ENCODE measurements at places on chromosomes 12 and 14.

- no peak for DNase-seq
Measured at GRCh38 chr12:105476616-105477015, 146.1 kb downstream of the C12orf75 start.

- DNase-seq, result no peak
Measured at GRCh38 chr12:110010853-110011723, 11.9 kb downstream of the ANKRD13A start.

- peak; percentile 46 for DNase-seq
Measured at GRCh38 chr12:42504049-42504448, 85.5 kb downstream of the PRICKLE1 start.

GRCh38 chr14:57317248-57317833 lies 48.6 kb downstream of the AP5M1 start:
- DNase-seq, result peak; percentile 76

- DNase-seq, result peak; percentile 13
Measured at GRCh38 chr12:68746572-68747180, 700 bp downstream of the SLC35E3 start.
